ENCODE measurements at places on chromosomes 1 and 21.

DNA sequence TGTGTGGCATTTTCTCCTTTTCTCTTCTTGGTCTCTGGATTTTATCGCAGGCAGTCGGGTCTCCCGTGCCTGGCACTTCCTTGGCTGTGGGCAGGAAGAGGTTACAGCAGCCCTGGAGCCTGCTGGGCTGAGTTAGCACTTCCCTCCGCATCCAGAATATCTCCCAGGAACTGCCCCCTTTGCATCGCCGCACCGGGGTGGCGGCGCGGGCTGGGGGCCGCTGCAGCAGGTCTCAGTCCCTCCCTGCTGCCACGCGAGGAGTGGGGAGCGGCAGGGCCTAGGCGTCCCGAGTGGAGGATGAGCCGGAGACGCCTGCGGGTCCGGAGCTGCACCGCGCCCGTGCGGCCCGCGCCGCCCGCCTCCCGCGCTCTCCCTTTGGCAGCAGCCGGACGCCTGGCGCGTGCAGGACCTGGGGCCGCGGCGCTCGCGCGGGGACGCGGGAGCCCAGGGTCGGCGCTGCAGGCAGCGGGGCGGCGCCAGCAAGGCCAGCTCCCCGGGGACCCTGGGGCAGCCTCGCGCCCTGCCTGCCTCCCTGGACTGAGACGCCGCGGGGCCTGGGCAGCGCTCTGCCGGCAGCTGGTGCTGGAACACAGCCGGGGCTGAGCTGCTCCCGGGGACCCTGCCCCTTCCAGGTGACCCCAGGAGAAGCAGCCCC, 192.8 kb downstream of the PRDM2 start:
- no peak for DNase-seq

- no peak for DNase-seq
Measured at GRCh38 chr1:21665711-21666575, 3.2 kb downstream of the RAP1GAP start.

DNA sequence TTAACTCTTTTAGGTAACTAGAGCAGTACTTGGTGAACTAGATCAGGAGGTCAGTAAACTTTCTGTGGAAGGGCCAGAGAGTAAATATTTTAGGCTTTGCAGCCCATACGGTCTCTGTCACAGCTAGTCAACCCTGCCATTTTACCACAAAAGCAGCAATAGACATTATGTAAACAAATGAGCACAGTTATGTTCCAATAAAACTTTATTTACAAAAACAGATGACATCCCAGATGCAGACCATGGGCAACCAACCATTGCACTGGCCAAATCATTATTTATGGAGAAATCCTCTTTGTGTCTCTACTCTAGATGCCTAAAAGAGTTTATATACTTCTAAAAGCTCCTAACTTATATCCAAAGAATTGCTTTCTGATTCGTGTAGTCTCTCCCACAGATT, 192.4 kb downstream of the HS2ST1 start:
- DNase-seq, result no peak

GRCh38 chr1:41649396-41650027, 165.0 kb upstream of the EDN2 start:
- DNase-seq, result no peak

GRCh38 chr1:42259059-42259738, 75.8 kb downstream of the FOXJ3 start:
- no peak for DNase-seq

- no peak for DNase-seq
Measured at GRCh38 chr1:38085666-38086330, 39.2 kb upstream of the POU3F1 start.

GRCh38 chr1:31788825-31789256, 24.7 kb upstream of the ADGRB2 start:
- no peak for DNase-seq

DNA sequence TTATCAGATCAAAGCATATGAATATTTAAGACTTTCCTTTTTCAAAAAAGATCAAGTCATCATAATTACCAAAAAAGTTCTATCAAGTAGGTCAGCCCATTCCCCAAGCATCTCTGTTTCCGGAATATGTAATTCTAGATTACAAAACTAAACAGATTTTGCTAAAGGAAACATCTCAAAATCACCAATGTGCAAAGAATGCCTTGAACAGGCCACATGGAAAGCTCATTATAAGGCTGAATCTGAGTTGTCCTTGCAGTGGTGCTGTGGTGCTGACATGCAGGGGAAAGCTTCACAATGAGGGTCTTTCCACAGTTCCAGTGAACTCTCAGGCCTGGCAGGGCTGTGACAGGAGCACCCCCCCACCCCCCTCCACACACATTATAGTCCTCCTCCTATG, 240.9 kb downstream of the OMA1 start:
- DNase-seq, result no peak

- DNase-seq, result no peak
Measured at GRCh38 chr1:210299501-210299900, 29.2 kb upstream of the HHAT start.

DNA sequence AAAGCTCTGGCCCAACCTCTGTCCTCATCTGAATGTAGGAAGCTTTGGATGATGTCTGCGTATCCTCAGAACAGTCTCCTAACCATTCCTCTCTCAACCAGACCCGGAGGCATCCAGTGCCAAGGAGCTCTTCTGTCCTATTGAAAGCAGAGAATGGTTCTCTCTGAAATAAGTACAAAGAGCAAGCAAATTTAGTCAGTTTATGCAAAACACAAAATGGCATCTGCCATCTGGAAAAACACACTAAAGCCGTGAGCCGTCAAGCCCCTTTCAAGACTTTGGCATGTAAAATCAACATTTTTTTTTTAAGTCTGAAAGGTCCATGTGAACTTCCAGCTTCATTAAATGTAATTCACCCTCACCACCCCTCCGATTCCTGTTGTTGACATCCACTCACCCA, 21.7 kb upstream of the PROX1 start:
- no peak for DNase-seq

- no peak for DNase-seq
Measured at GRCh38 chr1:56577406-56578137, 1.8 kb downstream of the PLPP3 start.

GRCh38 chr1:29415156-29415830, 179.0 kb downstream of the PTPRU start:
- DNase-seq, result no peak

DNA sequence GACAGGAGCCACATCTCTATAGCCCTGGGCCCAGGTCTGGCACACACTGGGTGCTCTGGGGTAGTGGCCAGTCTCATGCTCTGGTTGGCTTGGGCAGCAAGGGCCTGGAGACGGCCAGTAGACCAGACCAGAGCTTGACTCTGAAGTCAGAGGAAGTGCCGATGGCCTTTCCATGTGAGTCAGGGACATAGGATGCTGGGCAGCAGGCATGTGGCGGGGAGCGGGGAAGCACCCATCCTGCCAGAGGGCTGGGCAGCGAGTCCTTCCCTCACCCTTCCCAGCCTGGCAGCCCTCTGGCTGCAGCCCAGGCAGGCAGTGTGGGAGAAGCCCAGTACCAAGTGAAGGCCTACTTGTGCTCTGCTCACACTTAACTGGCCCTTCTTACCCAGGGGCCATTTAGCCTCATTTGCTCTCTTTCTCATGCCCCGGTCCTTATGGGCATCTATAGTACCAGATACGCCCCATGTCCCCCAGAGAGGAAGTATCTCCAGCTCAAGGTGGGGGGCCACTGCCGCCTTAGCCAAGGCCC, 3.3 kb downstream of the GPR153 start:
- no peak for DNase-seq

DNA sequence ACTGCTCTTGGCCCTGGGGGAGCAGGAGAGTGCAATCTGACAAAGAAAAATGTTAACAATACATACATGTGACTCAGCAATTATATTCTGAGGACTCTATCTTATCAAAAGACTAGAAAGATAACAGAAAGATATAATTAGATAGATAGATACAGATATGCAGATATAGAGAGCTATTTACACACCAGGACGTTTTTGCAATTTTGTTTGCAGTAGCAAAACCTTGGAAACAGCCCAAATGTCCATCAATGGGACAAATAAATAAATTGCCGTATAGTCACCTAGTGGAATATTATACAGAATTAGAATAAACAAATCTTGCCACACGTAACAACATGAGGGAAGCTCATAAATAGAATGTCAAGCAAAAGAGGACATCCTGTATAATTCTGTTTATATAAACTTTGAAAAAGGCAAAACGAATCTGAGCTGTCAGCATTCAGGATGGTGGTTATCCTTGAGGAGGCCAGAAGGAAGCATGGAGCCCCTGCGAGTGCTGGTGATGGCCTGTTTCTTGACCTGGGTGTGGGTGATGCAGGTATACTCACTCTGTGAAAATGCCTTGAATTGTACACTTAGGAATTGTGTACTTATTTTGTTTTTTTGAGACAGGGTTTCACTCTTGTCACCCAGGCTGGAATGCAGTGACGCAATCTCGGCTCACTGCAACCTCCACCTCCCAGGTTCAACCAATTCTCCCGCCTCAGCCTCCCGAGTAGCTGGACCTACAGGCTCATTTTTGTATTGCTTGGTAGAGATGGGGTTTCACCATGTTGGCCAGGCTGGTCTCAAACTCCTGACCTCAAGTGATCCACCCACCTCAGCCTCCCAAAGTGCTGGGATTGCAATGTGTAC, 12.8 kb upstream of the TRIM63 start:
- DNase-seq, result no peak

DNA sequence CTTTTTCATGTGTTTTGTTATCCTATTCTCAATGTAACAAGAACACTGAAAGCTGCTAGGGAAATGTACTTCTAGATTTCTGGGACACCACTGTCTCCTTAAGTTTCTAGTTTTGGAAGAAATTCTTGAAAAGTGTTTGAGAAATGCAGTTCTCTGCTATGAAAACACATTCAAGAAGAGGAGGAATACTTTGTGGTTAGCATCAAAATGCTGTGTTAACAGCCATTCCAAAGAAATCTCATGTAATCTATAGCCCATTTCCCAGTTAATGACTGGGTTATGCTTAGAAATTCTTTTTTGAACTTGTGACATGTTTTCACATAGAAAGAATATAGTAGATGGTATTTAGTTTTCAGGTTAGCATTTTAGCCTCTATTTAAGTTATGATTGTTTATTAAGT, 6.0 kb downstream of the RAVER2 start:
- no peak for DNase-seq

DNA sequence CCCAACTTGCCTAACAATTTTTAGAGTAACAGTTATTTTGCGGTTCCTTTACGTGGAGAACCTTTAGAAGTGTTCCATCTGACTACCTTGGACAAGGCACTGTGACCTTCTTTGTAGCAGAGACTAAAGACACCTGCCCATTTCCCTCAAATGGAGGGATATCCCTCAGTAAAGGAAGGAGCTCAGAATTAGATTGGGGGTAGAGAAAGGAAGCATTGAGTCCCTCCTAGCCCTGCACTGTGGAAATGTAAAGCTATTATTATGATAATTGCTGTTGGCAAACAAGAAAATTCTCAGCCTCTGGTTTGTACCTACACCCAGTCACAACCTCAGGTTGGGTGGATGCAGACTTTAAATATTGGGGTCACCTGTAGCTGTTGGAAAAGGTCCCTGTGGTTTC, 72.6 kb upstream of the MACF1 start:
- no peak for DNase-seq

DNA sequence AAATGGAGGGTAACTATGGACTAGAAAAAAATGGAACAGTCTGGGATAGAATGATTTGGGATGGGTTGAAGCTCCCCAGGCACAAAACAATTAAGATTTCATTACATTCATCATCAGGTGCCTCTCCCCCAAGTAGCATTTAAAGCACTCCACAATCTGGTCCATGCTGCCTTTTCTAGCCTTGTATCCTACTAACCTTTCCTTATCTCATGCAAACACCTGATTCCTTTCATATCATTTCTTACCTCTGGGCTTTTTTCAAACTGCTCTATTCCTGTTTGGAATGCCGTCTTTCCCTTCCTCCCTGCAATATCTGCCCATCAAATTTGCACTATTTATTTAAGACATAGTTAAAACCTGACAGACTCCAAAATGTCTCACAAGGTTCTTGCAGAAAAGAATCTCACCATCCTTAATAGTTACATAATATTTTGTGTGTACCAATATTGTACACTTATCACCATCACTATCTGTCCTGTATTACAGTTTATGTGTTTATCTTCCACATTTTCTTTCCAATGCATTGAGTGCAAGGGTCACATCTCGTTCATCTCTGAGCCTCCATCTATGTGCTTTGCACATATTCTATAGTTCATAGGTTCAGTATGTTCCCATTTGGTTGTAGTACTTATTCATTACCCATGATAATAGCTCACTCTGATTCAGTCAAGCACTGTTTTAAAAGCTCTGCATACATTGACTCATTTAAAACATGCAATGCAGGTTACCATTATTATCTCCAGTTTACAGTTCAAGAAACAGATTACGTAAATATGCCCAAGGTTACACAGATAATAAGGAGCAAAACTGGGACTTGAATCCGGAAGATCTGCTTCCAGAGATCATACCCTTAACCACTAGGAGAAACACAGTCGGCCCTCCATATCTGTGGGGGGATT, 16.1 kb upstream of the SHCBP1L start:
- DNase-seq, result no peak

DNA sequence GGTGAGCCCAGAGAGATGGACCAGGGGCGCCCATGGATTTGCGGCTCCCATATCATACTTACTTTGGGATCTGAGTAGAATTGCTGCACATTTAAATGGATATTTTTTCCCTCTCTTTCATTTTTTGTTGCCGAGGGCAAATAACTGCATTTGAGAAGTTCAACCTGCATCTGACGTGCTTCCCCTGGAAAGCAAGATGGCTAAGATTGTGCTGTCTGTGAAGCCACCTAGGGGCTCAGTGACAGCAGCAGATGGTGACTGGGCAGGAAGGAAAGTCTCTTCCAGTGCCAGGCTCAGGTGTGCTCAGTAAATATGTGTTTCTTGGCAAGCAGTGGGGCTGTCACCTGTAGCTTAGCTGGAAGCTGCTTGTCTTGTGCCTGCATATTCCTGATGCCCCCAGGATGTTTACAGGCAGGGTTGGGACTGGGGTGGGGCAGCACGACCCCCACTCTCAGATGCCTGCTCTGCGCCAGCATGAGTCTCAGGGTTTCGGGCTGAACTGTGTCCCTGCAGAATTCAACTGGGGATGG, 59.8 kb upstream of the ETV3 start:
- DNase-seq, result no peak

DNA sequence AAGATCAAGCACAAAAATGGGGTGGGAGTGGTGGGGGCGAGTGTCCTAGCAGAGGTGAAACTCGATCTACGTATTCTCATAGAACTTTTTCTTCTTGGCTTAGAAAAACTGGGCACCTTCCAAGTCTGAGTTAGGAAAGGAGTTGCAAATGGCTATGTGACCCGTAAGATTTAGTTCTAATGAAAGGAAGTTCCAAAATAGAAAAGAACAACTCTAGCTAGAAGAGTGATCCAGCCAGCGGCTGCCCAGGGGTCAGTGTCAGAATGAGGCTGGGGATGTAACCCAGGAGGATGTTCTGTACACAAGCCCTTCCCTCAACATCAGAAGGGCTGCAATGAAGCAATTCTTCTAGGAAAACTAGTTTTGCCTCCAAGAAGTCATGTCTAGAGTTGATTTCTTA, 5.2 kb downstream of the MTARC1 start:
- no peak for DNase-seq

- no peak for DNase-seq
Measured at GRCh38 chr1:226736001-226736907, 2.8 kb downstream of the ITPKB start.

DNA sequence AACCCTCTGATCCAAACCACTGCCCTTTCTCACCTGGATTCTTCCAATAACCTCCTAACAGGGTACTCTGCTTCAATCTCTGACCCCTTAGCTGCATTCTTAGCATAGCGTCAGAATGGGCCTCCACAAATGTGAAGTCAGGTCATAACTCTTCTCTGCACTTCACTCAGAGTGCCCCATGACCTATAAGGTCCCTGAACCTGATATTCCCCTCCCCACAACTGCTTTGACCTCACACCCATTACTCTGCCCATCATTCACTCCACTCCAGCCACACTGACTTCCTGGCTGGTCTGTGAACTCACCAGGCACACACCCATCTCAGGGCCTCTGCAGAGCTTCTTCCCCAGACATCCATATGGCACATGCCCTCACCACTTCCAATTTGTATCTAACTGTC, 141.9 kb downstream of the ZNF281 start:
- DNase-seq, result no peak

Measured in stimulated activated CD4-positive, alpha-beta T cell treated with anti-CD3 and anti-CD28 coated beads, Interleukin-1b, Interleukin-23, amount 100 ng/mL, for 1 hour (primary cell).